ENCODE measurements at places on chromosomes 1 and 21.

GRCh38 chr1:117077267-117077666 lies 17.1 kb downstream of the TTF2 start:
- no peak for DNase-seq

DNA sequence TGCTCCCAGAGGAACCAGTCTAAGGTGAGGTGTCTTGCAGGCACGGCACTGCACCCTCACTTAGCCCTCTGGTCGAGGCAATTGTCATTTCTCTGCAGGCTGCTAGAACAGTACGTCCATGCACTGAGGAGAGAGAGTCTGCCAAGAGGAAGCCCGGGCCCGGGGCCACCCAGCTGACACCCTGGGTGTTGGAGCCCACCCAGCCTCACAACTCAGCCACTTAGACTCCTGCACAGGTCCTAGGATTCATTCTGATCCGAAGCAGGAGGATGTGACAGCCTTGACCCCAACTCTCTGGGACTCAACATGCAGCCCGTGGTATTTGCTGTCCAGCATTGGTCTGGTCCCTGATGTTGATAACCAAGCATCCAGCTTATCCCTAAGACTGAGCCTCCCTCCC lies 111.9 kb downstream of the ADSS2 start:
- no peak for DNase-seq

- no peak for DNase-seq
These were observed 360.1 kb upstream of the PLXNA2 start for GRCh38 chr1:208604295-208604694.

DNA sequence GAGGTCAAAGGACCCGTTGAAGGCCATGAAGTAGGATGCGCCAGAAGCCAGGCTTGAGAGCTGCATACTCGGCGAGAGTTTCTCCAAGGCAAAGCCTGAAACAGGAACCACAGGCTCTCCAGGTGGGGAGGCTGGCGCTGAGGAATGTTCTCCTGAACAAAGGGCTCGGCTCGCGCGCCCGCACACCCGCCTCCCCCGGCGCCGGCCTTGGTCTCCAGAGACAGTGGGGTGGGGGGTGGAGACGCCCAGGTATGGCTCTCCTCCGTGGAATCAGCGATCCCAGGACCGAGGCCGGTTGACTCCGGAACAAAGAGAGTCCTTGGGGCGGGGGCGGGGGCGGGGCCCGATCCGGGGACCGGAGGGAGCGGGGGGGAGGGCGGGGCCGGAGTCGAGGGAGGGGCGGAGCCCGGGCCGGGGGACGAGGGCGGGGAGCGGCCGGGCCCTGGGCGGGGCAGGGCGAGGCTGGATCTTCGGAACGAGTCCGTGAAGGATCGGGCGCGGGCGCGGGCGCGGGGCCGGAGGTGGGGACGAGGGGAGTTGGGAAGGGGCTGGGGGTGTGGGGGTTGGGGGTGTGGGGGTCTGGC lies 85.0 kb downstream of the NKAIN1 start:
- peak; percentile 77 for DNase-seq

GRCh38 chr1:116873680-116874271 lies 35.9 kb upstream of the PTGFRN start:
- no peak for DNase-seq

DNA sequence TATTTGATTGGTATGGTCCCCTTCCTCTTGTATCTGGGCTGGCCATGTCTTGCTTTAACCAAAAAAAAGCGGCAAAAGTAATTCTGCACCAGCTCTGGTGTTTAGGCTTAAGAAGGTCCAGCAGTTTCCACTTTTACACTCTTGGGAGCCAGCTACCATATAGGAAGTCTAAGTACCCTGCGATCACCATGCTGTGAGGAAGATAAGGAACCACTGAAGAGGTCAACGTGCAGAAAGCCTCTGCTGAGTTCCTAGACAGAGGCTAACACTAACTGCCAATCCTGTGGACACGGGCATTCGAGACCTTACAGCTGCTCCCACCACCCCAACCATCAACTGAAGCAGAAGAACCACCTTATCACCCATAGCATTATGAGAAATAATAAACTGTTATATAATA lies 331.4 kb downstream of the VAV3 start:
- DNase-seq, result no peak

- DNase-seq, result no peak
These were observed 2.4 kb upstream of the CGN start for GRCh38 chr1:151508833-151509232.

DNA sequence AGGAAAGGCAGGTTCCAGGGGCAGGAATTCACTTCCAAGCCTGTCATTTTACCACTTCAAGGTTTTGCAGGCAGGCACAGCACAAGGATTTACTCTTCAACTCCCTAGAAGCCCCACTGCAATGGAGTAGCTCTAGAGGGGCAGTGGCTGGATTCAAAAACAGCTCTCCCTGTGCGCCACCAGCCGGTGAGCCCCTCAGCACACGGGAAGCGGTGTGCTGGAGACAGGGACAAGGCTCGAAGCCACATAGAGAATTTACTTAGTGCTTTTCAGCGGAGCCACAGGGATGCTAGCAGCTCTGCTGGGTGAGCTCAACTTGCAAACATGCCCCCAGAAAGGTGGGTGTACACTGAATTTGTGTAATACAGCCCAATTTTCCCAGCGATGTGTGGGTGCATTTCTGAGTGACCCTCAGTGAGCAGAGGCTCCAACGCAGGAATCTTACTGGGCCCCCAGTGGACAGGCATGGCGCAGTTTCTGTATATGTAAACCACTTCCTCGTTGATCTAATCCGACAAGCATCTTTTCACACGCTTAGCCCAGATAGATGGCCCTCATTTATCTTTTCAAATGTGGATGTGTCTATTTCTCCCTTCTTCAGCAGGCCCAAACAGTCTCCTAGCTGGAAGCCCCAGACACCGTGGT lies 10.9 kb downstream of the VWA5B1 start:
- no peak for DNase-seq

GRCh38 chr1:110672001-110672752 lies 2.6 kb downstream of the KCNA3 start:
- DNase-seq, result no peak

- DNase-seq, result peak; percentile 67
These were observed 4.9 kb downstream of the RGS1 start for GRCh38 chr1:192580351-192580962.

GRCh38 chr1:62237950-62238374 lies 43.3 kb downstream of the L1TD1 start:
- no peak for DNase-seq

- no peak for DNase-seq
These were observed 217.5 kb downstream of the MATN1 start for GRCh38 chr1:30505853-30506252.

- no peak for DNase-seq
These were observed 427.8 kb upstream of the ZP4 start for GRCh38 chr1:238318294-238319110.

DNA sequence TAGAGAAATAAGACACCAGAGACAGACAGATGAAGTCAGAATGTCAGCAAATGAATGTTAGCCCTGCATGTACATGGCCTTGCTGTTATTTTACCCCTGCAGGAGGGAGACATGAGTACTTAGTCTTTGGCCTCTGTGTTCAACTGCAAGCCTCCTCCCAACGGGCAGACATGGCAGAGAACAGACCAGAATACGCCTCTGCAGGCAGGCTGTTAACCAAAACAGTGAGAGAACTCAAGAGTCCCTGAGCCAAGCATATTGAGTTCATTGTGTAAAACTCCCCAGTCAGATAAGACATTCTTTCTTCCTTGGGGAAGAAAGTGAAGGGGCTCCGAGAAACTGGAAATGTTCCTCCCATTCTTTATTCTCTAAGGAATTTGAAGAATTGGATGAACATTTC lies 150.9 kb downstream of the PHTF1 start:
- no peak for DNase-seq

DNA sequence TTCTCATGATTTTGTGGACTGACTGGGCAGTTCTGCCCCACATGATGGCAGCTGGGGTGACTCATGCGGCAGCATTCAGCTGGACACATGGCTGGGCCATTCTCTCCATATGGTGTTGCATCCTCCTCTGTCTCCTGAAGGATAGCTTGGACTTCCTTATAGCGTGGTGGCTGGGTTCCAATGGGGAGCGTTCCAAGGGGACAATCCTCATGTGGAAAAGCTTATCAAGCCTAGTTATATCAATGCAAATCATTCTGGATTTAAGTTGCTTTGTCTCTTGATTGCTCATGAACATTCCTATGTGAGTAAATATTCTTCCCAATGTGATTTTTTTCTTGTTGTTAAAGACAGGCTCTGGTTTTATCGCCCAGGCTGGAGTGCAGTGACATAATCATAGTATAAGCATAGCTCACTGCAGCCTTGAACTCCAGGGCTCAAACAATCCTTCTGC lies 13.2 kb upstream of the SLC2A1 start:
- peak; percentile 5 for DNase-seq

DNA sequence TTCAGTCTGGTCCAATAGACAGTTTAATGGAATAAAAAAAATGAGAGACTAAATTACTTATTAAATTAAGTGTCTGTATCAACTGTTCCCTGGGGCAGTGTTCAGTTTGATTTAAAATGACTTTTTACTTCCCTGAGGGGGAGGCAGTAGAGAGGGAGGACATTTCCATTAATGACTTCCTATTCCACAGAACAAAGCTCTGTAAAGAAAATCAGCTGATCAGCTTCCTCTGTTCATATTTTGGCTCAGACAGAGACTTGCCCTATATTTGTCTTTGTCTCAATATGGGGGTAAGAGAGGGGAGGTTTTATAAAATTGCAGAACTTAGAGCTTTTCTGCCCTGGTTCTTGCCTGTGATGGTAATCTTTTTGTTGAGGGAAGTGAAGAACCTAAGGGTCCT lies 8.4 kb downstream of the CFAP126 start:
- peak; percentile 69 for DNase-seq

DNA sequence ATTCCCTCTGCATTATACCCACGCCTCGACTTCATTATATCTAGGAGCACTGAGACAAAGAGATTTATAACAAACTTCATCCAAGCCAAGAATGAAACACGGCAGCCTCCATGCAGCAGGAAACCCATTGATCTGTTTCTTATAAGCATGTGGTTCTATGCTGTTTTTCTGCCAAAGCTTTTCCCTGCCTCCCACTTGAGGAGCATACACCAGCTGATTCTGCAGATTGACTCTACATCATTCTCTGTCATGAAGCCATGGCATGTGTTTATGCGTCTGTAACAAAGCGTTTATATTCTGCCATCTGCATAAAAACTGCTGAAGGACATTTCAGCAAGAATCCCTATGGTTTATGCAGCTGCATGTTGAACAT lies 102.0 kb downstream of the CYYR1 start:
- no peak for DNase-seq

DNA sequence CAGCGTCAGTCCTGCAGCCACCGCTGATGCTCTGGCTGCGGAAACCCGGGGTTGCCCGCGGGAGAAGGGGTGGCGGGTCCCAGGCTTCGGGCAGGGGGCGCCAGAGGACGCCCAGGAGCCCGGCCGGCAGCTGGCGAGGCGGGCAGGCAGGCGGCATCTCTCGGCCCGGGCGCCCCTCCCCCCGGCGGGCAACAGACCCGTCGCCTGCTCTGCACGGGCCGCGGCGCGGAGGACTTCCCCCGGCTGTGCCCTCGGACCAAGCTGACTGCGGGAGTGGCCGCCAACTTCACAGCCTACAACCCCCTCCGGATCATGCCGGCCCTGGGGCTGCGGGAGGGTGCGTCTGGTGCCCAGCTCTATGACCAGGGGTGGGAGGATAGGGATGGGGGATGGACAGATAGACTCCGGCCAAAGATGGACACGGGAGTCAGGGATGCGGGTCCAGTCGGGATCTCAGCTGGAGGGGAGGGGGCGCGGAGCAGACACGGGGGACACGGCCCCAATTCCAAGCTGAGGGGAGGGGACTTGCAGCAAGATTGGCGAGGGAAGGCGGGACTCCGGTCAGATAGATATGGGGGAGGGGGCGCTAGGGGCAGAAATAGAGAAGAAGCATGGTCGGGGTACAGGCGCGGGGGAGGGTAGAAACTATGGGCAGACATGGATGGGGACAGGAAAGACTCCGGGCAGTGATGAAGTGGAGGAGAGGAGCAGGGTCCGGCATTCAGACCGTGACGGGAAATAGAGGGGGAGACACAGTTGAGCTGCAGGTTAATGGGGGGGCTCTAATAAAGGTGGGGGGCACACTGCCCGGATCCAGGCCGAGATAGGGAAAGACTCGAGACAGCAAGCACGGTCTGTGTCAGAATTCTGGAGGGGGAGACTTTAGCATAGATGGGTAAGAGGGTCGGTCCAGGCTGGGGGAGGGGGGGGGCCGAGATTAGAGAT lies 1.1 kb downstream of the ADGRB2 start:
- DNase-seq, result peak; percentile 23

- DNase-seq, result no peak
These were observed 1.0 kb upstream of the SFN start for GRCh38 chr1:26861889-26862378.

DNA sequence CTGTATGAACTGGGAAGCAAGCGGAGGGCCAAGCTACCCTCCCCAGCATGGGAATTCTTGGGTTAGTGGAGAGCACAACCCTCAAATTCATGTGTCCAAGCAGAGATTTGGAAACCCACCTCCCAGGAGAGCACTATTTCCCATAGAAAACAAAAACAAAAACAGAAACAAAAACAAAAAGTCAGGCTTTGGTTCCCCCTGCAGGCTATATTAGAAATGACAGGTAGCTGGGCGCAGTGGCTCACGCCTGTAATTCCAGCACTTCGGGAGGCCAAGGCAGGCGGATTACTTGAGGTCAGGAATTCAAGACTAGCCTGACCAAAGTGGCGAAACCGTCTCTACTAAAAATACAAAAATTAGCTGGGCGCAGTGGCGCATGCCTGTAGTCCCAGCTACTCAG lies 10.8 kb downstream of the MINDY1 start:
- peak; percentile 70 for DNase-seq

DNA sequence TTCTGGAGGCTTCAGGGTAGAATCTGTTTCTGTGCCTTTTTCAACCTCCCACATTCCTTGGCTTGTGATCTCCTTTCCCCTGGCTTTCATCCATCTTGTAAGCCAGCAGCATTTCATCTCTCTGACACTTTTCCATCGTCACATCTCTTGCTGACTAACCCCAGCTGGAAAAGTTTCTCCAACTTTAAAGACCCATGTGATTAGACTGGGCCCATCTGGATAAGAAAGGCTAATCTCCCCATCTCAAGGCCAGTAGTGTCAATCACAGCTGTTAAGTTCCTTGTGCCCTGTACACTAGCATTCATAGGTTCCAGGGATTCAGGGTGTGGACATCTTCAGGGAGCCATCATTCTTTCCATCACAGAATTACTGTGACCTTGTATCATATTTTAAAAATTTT lies 452.1 kb downstream of the TTLL7 start:
- no peak for DNase-seq

DNA sequence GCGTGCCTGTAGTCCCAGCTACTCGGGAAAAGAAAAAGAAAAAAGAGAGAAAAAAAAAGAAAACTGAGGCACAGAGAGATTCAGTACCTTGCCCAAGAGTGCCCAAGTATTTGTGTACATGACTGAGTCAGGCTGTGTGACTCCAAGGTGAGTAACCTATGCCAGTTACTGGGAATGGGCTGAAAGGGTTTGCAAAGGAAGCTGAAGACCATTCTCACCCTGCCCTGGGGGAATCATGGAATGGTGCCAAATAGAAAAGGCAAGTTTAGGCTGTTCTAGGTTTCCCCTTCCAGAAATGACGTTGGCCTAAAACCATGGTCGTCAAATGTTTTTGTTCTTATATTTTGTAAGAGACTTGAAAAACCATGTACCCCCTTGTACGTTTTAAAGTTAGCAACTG lies 37.9 kb upstream of the LRIG2 start:
- DNase-seq, result no peak

All from inflammatory macrophage treated with lipopolysaccharide for 1 hour (primary cell).